Inflammatory macrophage (primary cell): ENCODE measurements at places on chromosomes 7 and 10.
A peak's percentile ranks its signal among the peaks of the same experiment; 100 is the strongest.

DNA sequence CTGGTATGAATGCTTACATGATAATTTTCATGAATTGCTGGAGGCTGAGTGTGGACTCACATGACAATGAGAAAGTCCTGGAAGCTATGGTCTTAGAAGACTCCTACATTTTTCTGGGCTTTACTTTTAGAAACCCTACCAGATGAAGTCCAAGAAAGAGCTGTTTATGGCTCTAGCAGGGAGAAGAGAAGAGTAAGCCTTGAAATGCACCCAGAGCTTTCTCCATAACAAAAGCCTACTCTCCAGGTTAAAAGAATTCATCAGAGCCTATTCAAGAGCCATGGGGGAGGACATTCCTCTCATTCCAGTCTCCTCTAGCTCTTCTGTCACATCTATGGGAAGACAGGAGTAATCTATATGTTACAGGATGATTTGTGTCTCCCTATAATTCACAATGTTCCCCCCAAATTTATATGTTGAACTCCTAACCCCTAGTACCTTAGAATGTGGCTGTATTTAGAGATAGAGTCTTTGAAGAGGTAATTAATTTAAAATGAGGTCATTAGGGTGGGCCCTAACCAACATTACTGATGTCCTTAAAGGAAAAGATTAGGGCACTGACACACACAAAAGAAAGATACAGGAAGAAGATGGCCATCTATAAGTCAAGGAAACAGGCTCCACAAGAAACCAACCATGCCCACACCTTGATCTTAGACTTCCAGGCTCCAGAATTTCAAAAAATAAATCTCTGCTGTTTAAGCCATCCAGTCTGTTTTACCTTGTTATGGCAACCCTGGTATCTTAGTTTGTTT, 193.8 kb upstream of the PTER start:
- DNase-seq: no peak

GRCh38 chr7:130752424-130752823, 18.4 kb upstream of the KLF14 start:
- DNase-seq: no peak

- DNase-seq: no peak
Observed at GRCh38 chr7:4015371-4015770, 666.7 kb upstream of the FOXK1 start.

GRCh38 chr7:159328096-159328495, 183.4 kb upstream of the VIPR2 start:
- DNase-seq: no peak

DNA sequence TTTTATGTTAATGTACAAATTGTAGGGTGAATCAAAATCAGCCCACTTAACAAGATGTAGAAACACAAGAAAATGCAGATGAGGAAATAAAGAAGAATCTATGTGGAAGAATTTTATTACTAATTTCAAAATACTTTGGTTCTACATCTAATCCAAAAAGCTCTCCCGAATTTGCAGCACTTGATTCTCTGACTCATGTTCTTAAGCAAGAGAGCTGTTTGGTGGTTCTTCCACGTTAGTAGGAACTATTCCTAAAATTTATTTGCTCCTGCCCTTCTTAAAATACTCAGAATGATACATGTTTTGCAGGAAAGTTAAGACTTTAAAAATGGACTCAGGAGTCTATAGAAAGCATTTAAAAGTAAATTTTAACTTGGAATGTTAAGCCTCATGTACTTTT, 91.8 kb downstream of the ZMYND11 start:
- DNase-seq: peak; percentile 17
